ENCODE measurements at places on chromosomes 12 and 14.

- DNase-seq: no peak
Observed at GRCh38 chr12:24470050-24470449, 478.9 kb downstream of the BCAT1 start.

- DNase-seq: no peak
Observed at GRCh38 chr14:31886156-31886835, 190.8 kb upstream of the ARHGAP5 start.

- DNase-seq: no peak
Observed at GRCh38 chr14:73747379-73748211, 33.4 kb upstream of the PNMA1 start.

DNA sequence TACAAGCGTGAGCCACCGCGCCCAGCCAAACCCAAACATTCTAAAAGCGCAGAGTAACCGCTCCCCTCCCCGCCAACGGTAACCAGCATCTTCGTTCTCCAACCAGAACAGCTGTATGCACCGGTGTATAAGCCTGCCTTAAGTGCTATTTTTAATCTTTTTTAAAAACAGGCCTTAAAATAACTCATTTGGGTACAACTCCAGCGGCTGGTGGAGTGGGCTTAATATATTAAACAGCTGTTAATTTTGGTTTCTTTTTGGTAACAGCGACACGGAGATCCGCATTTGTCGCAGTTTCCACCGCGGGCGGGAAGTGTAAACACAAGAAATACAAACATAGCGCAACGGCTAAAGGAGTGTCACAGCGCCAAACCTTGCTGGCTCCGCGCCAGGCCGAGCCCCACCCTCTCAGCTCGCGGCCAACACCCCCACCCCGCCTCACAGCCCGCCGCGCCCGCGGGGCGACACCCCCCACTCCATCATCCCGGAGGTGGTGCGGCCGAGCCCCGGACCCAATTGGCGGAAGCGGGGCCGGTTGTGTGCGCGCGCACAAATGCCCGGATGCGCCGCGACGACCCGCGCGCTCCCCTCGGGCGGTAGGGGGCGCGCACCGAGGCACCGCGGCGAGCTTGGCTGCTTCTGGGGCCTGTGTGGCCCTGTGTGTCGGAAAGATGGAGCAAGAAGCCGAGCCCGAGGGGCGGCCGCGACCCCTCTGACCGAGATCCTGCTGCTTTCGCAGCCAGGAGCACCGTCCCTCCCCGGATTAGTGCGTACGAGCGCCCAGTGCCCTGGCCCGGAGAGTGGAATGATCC, at the start of gene MDM2:
Gene MDM2 (plus strand): TSS at position 602 of the 812 bp plus-strand sequence. CDS start 301 bp downstream, outside the sequence.
- DNase-seq: peak; percentile 89

GRCh38 chr12:91931111-91931510, 214.5 kb downstream of the BTG1 start:
- no peak for DNase-seq

DNA sequence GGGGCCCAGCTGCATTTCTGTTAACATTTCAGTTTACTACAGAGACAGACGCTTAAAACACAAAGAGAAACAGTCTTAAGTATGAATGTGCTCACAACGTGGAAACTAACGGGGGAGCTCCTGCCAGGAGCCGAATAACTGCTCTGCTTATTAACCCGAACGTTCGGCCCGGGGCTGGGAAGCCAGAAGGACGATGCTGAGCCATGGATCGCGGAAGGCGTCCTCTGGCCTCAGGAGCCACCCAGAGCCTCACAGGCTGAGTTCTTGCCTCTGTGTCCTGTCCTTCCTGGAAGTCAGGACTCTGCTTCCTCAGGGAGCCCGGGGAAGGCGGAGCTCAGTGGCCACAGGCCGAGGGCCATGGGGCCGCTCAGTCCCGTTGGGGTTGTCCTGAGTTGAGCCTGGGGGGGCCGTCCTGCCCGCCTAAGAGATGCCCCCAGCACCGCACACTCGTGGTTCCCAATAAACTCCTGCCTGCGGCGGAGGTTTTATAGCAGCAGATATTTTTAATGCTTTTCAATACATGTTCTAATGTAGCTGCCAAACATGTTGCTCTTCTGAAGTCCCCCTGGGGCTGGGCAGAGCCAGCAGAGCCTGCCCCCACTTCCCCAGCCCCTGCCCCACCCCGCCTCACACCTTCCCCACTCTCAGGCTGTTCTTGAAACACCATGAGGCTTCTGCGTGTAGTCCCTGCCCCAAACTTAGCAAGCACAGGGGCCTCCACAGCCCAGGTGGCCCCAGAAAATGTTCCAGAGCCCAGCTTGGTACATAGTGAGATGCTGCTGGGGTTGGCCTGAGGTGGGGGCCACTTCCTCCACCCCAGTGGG, 3.4 kb upstream of the TEX22 start:
- no peak for DNase-seq

GRCh38 chr14:61492474-61492873, 171.1 kb downstream of the PRKCH start:
- DNase-seq: no peak

GRCh38 chr14:28344381-28344780, 422.2 kb upstream of the FOXG1 start:
- no peak for DNase-seq

DNA sequence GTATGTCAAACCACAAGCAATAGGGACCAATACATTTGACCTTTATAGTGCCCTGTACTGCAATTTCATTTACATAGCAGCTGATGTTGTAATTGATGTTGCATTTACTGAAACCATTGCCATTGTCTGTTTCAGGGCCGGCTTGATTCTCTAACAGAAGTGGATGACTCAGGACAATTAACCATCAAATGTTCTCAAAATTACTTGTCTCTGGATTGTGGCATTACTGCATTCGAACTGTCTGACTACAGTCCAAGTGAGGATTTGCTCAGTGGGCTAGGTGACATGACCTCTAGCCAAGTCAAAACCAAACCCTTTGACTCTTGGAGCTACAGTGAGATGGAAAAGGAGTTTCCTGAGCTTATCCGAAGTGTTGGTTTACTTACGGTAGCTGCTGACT, 216.0 kb downstream of the AKAP6 start:
- DNase-seq: no peak

- no peak for DNase-seq
Observed at GRCh38 chr14:22534547-22534946, 54.5 kb downstream of the DAD1 start.

- no peak for DNase-seq
Observed at GRCh38 chr12:127231371-127231770, 1035.6 kb upstream of the TMEM132C start.

DNA sequence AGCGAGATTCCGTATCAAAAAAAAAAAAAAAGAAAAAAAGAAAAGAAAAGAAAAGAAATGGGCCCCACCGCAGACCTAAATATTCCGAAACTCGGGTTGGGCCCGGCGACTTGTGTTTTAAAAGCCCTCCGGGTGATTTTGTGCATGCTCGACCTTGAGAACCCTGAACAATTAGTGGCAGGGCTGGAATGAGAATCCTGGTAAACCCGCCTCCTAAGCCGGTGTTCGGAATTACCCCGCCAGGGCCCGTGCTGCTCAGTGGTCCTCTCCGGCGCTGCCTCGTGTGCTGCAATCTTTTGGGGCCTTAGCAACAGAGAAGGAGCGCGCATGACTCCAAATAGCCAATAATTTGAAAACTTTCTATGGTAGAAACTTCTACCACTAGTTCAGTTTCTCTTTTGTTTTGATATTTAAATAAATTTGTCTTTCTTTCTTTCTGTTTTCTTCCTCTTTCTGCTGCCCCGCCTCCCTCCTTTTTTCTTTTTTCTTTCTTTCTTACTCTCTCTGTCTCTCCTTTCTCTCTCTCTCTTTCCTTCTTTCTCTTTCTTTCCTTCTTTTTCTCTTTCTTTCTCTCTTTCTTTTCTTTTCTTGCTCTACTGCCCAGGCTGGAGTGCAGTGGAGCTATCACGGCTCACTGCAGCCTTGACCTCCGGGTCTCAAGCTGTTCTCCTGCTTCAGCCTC, 1.5 kb upstream of the GALNT6 start:
- DNase-seq: no peak

GRCh38 chr12:31843398-31844095, 114.7 kb upstream of the AMN1 start:
- no peak for DNase-seq

- DNase-seq: peak; percentile 14
Observed at GRCh38 chr12:88052686-88053085, 23.5 kb upstream of the C12orf50 start.

DNA sequence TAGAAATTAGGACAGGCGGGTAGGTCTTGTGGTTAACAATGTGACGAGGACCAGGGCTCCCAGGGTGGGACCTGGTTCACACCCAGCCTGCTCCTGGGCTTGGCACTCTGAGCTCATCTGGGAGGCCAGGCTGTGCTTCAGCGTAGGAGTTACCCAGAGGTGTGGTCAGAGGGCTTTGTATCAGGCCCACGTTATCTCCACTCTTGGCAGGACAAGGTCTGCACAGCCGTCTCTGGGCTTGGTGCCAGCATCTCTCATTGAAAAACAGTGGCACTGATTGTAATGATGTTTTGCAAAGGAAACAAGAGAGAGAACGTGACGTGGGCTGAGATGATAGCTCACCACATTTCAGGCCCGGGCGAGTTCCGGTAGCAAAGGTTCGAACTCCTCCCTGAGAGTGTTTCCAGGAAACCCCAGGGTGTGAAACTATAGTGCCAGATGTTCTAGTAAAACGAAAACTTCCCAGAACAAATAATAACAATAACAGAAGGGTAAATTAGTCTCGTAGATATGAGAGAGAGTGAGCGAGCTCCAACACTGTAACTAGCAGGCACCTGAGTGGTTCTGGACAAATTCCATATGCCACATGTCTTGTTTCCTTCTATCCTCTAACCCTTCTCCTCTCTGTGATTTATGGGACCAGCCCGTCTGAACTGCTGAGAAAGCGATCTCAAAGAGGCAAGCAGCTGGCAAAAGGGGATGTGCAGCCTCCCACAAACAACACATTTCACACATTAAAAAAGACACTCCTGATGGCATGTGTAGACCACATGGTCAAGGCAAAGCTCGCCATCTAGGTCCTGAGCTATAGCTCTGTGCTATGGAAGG, 227.3 kb downstream of the KTN1 start:
- DNase-seq: peak; percentile 81

GRCh38 chr14:65972891-65973290, 513.3 kb upstream of the CCDC196 start:
- DNase-seq: no peak

DNA sequence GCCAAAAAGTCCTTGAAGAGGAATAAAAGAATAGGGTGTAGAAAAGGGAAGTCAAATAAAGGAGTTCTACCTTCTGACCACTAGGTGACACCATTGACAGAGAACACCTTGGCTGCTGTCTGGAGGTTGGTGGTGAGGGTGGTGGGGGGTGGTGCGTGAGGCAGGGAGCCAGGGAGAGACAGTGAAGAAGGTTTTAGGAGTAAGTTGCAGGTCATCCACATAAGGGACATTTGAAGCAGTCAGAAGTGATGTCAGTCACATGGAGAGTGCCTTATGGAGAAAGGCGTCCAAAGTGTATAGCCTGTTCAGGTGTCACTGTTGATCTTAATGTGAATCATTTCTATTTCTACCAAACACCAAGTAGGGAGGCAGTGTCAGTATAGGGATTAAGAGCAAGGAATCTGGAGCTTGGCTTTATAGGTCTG, 279.3 kb upstream of the DDHD1 start:
- peak; percentile 62 for DNase-seq

- peak; percentile 47 for DNase-seq
Observed at GRCh38 chr14:74459289-74459946, 33.4 kb upstream of the SYNDIG1L start.

DNA sequence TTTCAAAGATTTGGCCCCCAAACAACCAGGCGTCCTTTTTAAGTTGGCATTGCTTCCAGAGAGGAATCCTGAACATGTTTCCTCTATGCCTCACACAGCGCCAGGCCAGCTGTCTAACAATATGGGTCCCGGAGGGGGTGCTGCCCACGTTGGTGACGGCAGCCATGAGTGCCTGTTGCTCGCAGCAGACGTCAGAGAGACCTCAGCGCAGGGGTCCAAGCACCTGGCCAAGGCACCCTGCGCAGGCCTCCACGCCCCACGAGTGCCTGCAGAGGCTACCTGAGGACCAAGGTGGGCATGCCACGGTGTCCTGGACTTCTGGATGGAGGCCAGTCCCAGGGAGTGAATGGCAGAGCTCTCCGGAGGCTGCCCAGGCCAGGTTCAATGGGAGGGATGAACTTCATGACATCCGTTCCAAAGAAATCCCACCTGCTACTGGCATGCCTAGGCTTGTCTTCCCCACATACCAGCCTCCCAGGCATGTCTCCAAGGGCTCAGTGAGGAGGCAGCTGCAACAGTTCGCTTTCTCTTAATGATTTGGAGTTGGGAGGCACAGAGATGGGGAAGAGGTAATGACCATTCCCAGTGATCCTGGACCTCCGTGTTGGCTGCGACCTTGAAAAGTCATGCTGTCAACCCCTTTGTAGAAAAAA, 11.6 kb upstream of the FOXN3 start:
- DNase-seq: peak; percentile 42

GRCh38 chr12:55847603-55848291, 5.0 kb upstream of the MMP19 start:
- peak; percentile 66 for DNase-seq

DNA sequence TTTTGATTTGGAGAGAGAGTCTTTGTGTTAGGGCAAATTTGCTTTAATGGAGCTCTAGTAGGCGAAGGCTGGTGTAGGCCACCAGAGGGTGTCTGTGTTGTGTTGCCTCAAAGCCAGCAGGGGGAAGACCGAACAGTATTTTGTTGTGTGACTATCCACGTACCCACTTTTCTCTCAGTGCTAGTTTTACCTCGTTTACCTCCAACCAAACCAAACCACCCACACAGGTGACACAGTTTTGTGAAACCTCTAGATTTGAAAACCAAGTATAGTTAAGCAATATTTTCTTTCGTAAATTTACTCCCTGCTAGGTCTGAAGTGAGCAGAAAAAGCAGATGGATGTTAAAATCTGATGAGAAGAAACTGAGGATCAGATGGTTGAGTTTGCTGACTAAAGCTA, 36.3 kb upstream of the NPFF start:
- peak; percentile 58 for DNase-seq

- DNase-seq: peak; percentile 41
Observed at GRCh38 chr12:108305991-108306501, 33.1 kb downstream of the CMKLR1 start.

DNA sequence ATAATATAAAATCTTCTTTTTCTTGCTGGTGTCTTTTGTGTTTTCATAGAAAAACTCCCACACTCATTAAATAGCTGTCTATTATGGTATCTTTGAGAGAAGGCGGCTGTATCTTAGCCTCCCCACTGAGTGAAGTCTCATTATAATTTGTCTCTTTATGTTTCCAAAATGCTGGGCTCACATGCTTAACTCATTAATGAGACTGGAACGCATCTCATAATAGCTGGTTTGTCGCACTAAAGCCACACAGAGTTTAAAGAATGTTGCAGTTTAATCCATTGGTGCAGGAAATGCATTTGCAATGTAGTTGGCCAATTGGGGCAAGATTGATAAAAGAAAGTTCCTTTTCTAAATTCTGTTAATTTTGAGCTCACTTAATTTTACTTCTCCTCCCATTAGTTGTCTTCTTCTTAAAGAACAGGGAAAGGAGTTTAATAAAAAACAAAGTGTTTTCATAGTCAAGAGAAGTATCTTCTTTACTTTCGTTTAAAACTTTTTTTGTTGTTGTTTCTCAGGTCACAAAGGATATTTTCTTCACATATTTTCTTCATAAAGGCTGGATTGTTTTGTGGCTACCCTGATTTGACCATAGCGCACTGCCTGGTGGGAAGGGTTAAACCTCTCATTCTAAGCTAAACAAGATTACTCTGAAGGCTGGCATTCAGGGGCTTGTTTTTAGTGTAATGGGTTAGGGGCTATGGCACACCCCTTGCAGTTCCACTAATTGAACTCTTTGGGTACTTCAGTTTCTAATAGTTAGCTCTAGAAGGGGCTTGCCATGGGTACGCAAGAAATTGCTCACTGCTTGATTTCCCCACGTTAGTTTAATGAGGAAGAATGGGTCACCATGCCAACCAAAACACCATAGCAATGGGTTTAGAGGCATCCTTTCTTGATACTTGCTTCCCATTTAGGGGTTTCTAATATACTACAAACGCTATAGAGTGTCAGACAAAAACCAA, 197.0 kb downstream of the TMTC2 start:
- no peak for DNase-seq

Data from SW480 (cell line).